ENCODE measurements at places on chromosomes 2 and 18.

DNA sequence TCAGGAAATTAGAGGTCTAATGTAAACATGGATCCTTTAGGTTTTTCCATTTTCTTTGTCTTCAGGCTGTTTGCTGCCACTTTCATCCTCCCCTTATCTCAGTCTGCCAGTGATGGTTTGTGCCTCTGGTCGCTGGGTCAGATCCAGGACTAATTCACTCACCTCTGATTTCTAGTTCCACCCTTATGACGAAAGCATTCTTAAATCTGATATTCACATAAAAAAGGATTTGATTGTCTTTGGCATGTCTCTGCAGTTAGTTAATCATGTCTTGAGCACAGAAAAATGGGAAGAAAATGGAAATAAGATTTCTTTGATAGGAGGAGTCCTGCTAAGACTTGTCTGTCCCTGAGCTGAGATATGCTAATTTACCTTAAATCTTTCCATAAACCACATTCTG, 4.6 kb downstream of the IL1RL1 start:
- DNase-seq: no peak

DNA sequence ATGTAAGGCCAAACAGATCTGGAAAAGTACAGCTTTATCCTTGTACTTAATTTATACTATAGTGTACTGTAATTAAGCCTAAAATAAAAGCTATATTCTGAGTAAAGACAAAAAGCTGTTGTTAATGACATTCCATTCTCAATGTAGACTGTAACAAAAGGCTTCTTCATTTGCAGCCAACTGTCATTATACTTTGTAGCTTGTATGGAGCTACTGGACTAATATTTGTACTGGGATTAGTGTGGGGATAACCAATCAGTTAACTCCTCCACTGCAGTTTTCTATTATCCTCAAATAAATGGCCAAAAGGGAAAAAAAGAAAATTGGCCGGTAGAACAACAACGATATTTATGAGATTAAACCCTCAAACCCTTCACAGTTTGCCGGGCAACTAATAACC, 66.5 kb downstream of the STK39 start:
- DNase-seq: no peak

- DNase-seq: no peak
These were observed 70.6 kb downstream of the CAPN13 start for GRCh38 chr2:30736461-30737325.

DNA sequence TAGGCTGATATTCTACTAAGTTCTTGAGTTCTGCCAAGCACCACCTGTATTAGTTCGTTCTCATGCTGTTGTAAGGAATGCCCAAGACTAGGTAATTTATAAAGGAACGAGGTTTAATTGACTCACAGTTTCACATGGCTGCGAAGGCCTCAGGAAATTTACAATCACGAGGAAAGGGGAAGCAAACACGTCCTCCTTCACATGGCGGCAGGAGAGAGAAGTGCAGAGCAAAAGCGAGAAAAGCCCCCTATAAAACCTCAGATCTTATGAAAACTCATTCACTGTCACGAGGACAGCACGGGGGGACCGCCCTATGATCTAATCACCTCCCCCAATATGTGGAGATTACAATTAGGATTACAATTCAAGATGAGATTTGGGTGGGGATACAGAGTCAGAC, 47.7 kb upstream of the YWHAQ start:
- no peak for DNase-seq

DNA sequence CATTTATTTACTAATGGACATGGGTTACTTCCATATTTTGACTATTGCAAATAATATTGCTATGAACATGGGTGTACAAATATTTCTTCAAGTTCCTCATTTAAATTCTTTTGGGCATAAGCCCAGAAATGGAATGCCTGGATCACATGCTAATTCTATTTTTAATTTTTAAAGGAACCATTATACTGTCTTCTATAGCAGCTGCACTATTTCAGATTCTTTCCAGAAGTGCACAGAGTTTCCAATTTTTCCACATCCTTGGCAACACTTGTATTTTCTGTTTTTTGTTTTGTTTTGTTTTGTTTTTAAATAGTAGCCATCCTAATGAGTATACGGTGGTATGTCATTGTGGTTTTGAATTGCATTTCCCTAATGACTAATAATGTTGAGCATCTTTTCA, 8.5 kb upstream of the RALBP1 start:
- no peak for DNase-seq

DNA sequence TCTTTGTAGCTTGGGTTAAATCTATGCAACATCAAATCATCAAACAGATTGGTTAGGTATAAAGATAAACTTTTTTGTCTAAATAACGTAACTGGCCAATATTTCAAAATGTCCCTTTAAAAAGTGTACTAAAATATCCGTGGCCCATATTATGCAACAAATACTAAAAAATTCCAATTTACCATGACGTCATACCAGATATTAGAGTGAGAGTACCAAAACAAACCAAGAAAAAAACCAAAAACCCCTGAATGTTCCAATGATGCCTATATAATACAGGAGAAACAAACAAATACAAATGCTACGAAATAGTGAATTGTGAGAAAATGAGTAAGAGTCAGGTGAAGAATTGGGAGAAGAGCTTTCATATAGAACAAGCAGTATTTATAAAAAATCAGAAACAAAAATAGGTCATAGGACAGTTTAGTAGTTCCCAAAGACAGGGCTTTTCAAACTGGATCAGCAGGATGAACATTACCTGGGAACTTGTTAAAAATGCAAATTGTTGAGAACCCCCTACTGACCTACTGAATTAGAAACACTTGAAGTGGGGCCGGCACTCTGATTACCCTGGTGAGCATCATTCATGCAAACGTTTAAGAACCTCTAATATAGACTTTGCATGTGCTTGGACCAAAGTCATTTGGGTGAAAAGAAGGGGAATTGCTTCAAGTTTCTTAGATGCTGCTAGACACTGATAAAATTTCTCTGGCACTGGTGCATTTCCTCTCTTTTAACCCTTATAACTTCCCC, 753.7 kb downstream of the DSC3 start:
- no peak for DNase-seq

DNA sequence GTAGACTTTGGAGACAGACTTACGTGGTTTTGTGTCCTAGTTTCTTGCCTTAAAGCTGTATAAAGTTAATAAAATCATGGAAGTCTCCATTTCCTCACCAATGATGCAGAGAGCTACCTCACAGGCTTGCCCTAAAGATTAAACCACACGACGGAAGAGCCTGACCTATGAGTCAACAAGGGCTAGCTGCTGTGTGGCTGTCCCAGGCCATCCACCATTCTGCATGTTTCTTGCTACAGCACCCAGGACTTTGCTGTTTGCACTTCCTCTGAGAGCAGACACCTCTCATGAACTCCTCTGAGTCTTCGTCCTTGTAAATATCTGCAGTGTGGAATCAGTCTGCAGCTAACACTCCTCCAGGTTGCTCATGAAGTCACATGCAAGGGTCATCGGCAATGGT, 160.0 kb upstream of the TRIB2 start:
- DNase-seq: no peak

DNA sequence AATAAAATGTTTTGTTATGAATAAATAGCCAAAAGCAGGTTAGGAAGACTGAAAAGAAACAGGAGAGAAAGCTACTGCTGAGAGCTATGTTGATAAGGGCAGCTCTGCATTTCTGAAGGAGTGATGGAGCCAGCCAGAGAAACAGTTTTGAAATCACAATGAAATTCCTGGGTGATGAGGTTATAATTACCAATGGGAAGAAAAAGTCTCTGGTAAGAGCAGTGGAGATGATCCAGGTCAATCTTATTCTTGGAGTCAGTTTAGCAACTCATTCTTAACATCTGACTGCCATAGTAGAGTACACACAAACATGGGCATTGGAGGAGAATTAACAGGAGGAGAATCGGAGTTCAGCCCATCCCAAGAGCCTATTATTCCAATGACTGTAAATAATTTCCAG, 2.4 kb downstream of the ALKAL2 start:
- DNase-seq: no peak

DNA sequence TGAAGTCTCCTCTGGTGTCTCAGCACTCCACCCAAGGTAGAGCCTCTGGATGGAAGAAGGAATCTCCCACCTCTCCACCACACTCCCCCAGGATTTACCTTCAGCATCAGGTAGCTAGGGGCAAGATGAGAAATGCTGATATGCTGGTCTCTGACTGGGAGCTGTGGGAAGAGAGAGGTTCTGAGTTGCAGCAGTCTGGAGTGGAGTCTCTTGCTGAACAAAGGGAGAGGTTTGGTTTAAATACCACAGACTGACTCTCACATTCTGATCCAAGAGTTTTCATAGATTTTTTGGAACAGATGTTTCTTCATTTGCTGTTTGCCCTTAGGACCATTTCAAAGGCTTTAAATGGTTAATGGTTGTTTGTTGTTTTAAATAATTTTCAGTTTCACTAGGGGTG, 1.1 kb upstream of the CFLAR start:
- DNase-seq: no peak

DNA sequence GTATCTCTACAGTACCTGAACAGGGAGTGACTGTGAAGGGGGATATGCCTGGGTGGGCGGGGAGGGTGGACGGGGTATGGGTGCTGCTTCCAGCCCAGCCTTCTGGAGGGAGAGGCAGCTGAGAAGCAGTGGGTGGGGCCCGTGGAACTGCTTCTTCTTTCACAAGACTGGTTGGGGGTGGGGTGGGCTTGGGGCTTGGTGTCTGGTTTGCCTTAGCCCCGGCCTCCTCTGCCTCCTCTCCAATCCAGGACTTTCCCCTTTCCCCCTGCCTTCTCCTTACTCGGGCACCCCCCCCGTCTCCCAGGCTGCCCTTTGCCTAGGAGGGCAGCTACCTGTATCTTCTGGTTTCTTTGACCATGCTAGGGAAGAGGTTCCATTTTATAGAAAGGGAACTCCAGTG, 233.4 kb downstream of the DYSF start:
- DNase-seq: no peak

DNA sequence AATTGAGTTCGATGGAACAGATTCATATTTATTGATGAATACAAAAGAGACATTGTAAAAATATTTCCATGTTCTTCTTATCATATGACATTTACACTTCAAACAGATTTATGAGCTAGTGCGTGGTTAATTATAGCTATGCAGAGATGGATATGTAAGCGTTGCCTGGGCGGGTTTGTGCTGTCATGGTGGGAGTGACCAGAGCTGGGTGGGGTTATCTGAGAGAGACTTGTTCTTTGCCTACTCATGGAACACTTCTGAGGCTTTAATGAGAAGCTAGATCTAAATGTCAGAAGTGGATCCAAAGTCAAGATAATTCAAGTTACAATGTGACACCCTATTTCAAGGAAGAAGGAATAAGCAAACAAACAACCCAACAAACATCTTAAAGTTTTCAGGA, 162.3 kb upstream of the ZEB2 start:
- DNase-seq: no peak

DNA sequence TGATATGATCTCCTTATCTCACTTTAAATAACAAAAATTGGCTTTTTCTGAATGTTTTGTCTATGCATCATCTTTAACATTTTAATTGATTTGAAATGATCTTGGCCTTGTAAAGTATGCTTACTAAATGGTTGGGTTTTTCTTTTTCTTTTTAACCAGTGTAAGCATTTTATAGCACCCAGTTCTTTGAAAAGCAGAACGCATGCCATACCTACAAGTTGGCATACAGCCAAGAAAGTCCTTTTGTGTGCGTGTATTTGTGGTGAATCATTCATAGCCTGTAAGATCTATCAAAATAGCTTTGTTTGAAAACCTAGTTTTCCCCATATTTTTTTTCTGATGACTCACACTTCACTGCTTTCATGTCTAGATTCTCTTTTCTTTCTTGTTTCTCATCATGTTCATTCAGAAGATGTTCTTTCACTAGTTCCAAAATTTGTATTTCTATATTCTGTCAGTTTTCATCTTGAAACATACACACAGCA, 4.1 kb upstream of the VRK2 start:
- DNase-seq: peak; percentile 14

DNA sequence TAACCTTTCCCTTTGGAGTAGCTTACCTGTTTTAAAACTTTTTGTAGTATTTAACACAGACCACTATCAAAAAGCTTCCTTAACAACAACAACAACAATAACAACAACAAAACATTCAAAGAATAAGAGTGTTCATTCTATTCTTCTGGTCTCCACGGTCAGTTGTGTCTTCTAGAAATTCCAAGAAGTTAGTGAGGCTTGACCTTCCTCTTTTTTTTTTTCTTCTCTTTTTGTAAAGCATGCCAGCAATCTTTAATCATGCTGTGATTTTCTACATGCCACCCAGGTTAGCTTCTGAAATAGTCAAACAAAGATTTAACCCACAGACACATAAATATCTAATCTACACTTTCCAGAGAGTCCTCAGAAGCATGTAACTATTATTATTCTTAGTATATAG, 28.4 kb upstream of the KLHL14 start:
- no peak for DNase-seq

DNA sequence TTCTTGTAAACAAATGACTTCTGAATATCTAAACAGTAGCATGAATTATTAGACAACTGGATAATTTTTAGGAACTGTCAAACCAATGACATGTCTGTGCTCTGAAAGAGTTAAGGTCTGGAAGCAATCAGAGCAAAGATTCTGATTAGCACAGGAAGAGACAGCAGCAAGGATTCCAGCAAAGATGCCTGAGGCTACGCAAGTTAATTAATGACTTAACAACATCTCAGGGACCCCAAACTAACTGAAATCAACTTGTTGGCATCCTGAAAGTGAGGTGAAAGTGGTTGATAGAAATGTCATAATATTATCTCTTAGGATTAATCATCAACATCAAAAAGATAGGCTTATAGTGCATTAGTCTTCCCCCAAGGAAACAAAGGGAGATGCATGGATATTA, 123.3 kb upstream of the TMEM200C start:
- DNase-seq: peak; percentile 12

DNA sequence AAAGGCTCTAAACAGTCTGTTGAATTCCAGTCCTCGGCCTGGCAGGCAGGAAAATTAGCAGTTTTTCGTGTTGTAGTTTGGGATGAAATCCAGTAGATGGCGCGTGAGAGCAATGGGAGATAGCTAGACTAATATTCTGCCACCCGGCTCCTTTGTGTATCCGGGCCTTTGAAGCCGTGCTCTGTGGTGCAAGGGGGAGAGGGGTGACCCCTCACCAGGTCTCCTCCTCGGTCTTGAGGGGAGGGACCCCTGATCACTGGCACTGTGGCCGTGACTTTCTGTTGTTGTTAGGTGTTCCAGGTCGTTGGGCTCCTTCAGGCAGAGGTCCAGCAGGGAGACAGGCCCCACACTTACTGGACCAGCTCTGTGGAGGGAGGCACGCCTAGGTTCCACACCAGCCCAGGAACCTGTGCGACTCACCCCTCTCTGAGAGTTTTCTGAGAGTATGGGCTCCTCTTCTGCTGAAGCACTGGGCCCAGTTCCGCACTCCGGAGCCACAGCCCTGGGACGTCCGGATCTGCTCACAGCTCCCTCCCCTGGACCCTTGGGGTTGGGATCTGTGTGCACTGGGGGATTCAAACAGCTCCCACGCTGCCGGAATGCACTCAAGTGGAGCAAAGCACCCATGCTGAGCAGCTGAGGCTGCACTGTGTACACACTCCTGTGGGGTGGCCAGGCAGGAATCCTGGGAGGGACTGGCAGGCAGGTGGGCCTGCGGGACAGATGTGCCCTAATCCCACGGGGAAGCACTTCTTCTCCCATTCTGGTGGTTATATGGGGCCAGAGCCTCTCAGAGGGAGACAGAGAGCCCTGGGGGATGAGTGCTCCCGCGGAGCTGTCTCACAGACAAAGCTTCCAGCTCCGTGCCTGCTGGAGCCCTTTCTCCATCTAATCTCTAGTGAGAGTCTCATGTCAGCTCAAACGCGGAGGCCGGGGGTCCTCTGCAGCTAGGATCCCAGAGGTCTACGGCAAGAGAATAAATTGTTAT, 8.8 kb downstream of the GKN2 start:
- DNase-seq: no peak

All from SK-N-MC (cell line).